ENCODE measurements at places on chromosomes 4 and X. TPM values are rescaled to one million over a fixed set of nuclear protein-coding genes. Genes with fewer than 3 reads are reported as not detected.
A peak's percentile ranks its signal among the peaks of the same experiment; 100 is the strongest.

CSAG1 gene
- total RNA-seq, result not detected

FREM3 gene
- total RNA-seq, result not detected

CCKAR gene
- total RNA-seq, result not detected

ADH5 gene
- 159 TPM for total RNA-seq

AR gene
- 35.7 TPM for total RNA-seq

SORCS2 gene
- 1.3 TPM for total RNA-seq

RAB33A gene
- total RNA-seq, result 1.6 TPM

GRCh38 chr4:108590776-108591175 is 29.6 kb upstream of the RPL34 start:
- DNase-seq, result no peak

GRCh38 chr4:24032371-24032989 is 142.6 kb upstream of the PPARGC1A start:
- no peak for DNase-seq

DNA sequence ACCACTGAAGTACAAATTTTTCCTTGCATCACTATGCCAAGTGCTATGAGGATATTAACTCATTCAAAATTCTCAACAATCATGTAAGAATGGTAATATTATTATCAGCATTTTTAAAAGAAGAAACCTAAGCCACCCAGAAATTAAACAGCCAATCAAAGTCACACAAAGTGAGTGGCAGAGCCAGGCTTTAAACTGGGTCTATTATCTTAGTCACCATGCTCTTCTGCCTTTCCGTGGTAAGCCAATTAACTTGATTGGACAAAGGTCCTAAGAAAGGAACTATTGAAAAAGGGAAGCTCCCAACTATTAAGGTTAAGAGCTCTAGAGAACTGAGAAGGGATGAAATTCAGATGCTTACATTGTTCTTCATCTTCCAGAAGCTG is 111.5 kb downstream of the ASB9 start:
- DNase-seq, result no peak

DNA sequence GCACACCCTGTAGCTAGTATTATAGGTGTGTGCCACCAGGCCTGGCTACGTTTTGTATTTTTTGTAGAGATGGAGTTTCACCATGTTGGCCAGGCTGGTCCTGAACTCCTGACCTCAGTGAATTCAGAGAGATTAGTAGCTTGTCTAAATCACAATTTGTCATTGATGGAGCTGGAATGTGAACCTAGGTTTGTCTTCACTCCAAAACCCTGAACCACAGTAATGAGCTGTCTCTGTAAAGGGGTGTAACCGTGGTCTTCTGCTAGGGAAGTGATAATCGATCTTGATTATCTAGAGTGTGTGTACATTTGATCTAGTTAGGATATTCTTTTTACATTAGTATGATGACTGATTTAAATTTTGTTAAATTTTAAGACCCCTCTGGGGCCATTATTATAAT is 8.3 kb downstream of the ARHGAP10 start:
- DNase-seq, result no peak

GRCh38 chr4:153281476-153281875 is 63.0 kb upstream of the MND1 start:
- no peak for DNase-seq

- no peak for DNase-seq
These were observed 57.1 kb upstream of the NKAP start for GRCh38 chrX:120000490-120001246.

DNA sequence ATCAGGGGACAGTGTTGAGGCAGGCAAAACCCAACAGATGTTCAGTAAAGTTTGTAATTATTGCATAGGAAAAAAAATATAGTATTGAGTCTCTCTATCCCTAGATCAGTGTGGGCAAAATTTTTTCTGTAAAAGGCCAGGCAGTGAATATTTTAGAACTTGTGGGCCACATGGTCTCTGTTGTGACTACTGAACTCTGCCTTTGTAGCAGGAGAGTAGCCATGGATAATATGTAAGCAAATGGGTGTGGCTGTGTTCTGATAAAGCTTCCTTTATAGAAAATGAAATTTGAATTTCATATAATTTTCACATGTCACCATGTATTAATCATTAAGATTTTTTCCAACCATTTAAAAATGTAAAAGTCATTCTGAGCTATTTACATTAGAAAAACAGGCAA is 193.1 kb downstream of the MID1 start:
- DNase-seq, result no peak

DNA sequence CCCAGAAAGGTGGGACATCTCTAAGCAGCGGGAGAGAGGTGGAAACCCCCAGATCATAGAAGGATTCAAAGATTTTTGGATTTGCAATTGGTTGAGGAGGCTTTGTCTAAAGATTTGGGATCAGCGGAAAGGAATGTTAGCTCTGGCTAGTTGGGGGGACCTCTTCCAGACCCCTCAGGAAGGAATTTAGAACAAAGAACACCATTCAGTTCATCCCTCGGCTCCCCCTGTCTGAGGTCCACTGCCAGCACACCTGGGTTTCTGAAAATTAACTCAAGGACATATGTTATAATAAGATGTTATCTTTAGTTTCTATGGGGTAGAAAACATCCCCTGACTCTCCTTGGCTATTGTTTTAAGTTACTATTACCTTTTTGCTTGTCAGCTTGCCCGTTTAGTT is 163.6 kb downstream of the CEP135 start:
- DNase-seq, result no peak

DNA sequence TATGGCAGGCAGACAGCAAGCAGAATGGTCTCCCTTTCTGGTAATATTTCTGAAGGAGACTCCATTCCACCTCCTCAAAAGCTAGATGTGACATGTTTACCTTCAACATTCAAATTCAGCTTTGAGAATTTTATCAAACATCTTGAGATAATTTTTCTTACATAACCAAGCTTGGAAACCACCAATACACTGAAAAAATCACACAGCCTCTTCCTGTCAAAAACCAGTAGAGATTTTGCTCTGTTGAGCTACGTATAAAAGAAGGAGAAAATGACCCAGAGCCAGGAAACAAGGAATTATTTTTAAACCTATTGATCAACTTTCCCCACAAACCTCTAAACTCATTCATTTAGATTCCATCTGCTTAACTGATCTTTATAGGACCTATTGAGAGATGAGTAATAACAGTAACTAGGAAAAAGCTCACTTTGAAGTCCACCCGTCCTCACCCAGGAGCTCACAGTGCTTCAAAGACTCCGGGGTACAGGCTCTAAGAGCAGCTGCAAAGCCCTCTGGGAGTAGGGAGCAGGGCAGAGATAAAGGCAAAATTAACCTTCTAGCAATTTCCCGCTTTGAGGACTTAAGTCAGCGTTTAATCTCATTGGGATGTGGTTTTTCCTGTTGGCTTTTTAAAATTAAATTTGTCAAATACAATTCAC is 318.2 kb upstream of the RASGEF1B start:
- no peak for DNase-seq

DNA sequence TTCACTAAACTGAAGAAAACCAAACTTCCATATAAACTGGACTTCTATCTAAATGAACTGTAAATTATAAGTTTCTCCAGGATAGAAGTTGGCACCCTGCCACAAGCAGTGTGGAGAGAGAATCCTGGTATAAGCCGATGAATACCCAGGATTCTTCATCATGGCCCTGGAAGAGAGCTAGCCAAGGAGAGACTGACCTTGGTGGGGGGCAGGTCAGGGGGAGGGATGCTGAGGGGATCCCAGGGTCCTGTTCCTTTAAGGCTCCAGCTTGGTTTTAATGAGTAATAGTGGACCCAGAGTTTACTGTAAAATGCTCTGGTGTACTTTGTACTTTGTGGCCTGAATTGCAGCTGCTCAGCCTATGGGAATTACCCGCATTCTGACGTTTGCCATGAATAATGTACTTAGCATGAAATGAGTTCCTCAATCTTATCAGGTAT is 16.9 kb downstream of the RASSF6 start:
- DNase-seq, result no peak

- DNase-seq, result no peak
These were observed 8.2 kb downstream of the PRRG3 start for GRCh38 chrX:151703487-151703886.

GRCh38 chr4:136900696-136901095 is 631.6 kb downstream of the PCDH18 start:
- DNase-seq, result no peak

DNA sequence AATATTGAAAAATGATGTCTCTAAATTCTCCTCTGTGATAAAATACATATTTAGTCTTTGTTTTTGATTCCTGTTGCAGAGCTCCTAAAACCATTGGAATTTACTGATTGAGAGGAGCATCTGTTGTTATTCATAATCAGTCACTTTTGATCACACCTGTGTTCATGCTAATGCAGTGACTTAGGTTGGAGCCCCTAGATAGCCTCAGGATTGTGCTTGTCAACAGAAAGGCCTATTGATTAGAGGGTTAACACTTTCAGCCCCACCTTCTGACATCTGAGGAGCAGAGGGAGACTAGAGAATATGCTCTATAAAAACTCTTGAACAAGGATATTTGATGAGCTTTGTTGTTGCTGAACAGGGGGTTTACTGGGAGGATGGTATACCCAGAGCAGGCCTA is 409.5 kb upstream of the ADGRL3 start:
- no peak for DNase-seq

GRCh38 chrX:39402158-39402557 is 600.9 kb downstream of the MID1IP1 start:
- DNase-seq, result no peak

- DNase-seq, result no peak
These were observed 396.6 kb downstream of the ADGRL3 start for GRCh38 chr4:61596606-61597340.

GRCh38 chr4:121054373-121054772 is 18.0 kb downstream of the NDNF start:
- no peak for DNase-seq

- no peak for DNase-seq
These were observed 139.1 kb upstream of the PLAC1 start for GRCh38 chrX:134797390-134797700.

DNA sequence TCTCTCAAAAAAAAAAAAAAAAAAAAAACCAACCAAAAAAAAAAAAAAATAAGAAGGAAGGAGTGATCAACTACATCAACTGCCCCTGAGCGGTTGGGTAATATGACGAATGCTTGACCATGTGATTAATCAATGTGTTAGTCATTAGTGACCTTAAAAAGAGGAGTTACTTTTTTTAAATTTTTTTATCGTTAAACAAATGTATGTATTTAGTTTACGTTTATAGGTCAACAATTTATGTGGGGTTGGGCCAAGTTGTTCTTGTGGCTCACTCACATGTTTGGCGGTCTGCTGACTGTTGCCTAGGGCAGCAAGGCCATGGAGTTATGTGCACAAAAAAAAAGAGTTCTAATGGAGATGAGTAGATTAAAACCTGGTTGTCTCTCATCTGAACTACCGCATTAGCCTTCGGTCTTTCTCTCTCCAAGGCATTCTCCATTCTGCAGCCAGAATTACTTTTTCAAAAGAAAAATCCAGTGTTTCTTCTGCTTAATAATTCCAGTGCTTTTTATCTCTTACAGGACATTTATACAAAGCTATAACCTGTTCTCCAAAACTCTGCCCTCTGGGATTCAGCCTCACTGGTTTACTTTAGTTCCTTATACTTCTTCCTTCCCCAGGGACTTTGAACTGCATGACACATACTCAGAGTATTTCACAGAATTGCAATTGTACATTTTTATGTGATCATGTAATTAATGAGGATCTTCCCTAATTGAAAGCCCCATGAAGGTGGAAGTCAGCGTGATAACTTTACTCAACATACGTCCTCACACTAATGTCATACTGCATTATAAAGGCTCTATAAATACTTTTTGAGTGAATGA is 505.5 kb downstream of the ANKRD50 start:
- peak; percentile 51 for DNase-seq

DNA sequence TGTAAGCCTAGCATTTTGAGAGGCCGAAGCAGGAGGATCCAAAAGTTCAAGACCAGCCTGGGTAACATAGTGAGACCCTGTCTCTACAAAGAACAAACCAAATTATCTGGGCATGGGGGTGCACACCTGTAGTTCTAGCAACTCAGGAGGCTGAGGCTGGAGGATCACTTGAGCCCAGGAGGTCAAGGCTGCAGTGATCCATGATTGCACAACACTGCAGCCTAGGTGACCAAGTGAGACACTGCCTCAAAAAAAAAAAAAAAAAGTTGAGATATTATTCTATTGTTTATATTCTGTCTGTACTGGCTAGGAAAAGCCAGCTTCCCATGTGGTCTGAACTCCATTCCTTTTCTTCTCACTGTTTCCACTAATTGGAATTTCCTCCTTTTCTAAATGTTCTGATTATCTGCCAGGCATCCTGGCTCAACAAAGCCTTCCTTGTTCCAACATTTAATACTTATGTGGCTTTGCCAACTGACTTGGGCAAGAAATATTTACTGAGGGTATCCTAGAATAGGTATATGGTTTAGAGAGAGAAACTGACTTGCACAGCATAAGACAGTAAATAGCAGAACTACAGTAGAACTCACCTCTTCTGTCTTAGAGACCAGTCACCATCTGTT is 175.2 kb upstream of the ADAMTS3 start:
- DNase-seq, result no peak
